Renal pelvis (tissue), 12 donors: ENCODE measurements at places on chromosomes 6 and 20.

- no peak for DNase-seq
Observed at GRCh38 chr6:129050086-129050485, 167.1 kb downstream of the LAMA2 start.

GRCh38 chr6:150324044-150324443, 44.8 kb upstream of the IYD start:
- no peak for DNase-seq

DNA sequence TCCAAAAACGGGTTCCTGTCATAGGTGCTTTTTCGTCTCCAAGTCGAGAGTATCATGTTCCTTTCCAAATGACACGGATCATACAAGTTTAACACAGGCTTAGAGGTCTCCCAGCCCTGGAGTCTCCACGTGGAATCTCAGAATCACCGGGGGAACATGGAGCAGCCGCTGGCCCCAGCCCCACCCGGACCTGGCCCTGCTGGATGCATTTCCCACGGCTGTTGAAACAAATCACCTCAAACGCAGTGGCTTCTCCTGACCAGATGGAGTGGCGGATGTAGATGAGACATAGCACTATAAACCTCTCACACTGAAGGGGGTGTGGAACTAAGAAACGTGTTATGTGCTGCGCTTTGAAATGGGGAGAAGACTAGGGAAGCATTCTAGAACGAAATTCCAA, 70.0 kb upstream of the FRMD1 start:
- no peak for DNase-seq

DNA sequence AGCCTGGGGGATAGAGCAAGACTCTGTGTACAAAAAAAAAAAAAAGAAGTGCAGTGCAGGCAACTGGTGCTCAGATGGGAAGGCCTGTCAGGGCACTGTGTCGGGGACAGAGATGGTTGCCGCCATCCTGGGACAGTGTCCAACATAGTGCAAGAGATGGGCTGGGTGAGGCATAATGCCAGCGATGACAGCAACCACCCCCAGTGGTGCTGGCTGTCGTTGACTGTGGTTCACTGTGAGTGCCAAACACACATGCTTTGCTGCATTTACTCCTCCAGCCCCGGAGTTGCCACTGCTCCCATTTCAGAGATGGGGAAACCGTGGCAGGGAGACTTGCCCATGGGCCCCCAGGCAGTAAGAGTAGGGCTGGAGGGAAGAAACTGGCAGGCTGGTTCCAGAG, 5.2 kb upstream of the C20orf203 start:
- no peak for DNase-seq

DNA sequence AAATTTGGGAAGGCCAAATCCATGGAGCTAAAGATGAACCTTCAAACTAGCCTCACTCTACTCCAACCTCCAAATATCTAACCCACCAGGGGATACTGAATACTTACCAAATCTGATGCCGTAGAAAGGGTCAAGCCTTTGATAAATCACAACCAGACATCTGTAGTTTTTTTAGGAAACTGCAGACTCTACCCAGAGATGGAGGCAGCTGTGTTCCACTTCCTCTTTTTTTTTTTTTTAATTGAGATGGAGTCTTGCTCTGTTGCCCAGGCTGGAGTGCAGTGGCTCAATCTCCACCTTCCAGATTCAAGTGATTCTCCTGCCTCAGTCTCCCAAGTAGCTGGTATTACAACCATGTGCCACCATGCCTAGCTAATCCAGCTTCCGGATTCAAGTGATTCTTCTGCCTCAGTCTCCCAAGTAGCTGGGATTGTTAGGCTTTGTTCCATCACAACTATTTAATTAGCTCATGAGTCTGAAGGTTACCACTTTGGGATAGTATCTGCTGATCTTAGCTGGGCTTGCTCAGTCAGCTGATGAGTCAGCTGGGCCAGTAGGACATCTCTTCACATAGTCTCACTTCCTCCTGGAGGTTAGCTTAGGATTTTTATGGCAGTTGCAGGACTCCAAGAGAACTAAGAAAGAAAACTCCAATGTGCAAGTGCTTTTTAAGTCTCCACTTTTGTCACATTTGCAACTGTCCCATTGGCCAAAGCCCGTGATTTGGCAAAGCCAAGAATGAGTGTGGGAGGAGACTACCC, 13.3 kb downstream of the FRK start:
- DNase-seq: no peak
